Activated T-cell treated with anti-CD3 and anti-CD28 coated beads for 24 hours (primary cell): ENCODE measurements at places on chromosomes 2 and 18.
A peak's percentile ranks its signal among the peaks of the same experiment; 100 is the strongest.

DNA sequence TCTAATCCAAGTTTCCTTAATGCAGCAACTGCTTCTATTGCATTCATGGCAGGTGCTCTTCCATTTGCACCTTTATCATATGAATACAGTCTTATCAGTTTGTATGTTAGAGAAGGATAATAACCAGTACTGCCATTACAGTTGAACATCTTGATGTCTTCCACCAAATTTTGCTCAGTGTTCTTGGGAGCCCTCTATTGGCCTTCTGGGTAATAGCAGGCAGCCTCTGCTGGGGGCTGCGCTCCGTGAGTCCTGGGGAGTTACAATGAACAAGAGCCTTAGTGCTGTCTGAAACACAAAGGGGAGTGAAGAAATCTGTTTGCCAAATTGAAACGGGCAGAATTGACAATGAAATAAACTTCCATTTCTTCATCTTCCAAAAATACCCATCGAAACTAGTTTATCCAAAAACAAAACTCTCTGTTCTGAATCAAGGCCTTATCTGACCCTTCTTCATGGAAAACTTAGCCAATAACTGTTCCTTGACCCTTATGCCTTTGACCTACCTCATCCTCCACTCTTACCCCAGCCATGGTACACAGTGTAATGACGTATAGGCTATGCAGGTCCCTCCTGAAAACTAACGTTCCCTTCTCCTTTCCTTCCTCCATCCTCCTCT, 79.9 kb downstream of the ALK start:
- peak; percentile 6 for DNase-seq

DNA sequence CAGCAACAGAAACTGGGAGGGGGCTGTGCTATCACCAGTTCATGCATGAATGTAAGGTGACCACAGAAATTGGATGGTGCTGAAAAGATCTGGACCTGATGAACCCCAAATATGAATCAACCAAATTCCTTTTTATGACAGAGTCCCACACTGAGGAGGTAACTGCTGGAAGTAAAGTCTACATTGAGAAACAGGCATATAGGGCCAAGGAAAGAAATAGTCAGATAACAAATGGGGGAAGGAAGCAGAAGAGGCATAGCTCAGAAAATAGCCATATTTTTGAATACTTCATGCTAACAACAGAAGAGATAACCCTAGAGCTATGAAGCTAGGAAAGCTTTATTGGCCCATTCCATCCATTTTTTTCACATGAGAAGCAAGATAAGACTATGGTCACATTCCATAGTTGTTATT, 25.8 kb downstream of the ZC3H6 start:
- DNase-seq = no peak

GRCh38 chr2:150370561-150370960, 116.9 kb downstream of the RND3 start:
- DNase-seq = no peak

DNA sequence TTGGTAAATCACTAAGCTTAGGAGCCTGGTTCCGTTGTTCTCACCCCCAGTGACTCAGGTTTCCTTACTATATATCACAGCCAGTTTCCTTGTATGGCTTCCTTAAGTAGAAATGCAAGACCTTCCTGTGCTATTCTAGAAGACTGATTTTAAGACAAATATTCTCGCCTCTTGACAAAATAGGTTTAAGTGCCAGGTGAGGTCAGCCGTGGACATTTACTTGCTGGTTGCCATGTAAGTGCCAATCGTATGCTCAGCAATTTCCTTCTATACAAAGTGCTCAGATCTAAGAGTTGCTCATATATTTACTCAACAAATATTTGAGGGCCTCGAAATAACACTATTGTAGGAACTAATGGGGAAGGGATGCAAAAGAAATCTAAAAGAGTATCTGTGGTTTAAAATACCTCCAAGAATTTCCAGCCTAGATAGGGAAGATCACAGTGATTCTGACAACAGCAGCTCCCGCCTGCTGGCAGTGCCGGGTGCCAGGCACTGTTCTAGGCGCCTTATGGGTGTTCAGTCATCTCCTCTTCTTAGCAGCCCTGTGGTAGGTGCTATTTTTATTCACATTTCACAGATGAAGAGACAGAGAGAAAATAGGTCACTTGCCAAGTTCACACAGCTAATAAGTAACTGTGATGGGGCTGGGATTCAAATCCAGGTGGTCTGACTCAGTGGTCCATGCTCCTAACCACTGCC, 95.3 kb upstream of the B3GNT7 start:
- no peak for DNase-seq

DNA sequence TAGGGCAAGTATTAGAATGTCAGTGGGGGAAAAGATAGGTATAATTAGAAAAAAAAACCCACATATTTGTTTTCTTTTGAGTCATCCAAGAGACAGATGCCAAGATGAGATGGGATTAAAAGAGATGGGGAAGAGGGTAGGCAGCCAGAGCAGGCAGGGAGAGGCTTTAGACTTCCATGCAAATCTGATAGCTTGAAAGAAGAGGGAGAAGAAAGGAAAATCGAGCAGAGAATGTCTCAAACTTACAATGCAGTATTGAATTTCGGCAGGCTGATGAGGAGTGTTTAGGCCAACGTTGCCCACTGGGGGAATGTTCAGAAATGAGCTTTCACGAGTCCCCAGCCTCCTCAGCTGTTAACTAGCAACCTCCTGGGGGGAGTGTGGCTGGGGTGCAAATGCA, 91.3 kb downstream of the SPATS2L start:
- no peak for DNase-seq

DNA sequence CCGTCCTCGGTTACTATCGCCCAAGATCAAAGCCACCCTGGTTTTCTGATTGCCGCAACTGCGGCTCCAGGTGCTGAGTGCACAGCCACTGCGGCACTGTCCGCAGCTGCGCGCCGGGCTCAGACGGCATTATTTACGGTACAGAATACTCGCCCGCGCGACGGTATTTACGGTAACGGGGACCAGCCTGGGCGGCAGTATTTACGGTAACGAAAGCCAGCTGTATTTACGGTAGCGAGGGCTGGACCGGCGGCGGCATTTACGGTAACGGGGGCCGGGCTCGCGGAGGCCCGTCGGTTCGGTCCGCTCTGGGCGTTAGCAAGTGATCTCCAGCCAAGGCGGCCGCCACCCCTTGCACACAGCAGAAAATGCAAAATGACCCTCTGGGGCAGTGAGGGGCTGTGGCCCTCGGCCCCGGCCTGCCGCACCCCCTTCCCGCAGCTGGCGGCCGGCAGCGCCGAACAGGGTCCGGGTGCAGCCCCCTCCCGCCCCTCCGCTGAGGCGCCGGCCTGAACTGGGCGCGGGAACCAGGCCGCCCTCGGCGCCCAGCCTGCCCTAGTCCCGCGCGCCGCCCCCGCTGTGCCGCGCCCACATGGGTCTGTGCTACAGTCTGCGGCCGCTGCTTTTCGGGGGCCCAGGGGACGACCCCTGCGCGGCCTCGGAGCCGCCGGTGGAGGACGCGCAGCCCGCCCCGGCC, at the start of gene GNAL:
TSS of gene GNAL (plus strand) at position 293 of the 697 bp plus-strand sequence. CDS start at position 593, 300 bp downstream.
- DNase-seq = peak; percentile 41

DNA sequence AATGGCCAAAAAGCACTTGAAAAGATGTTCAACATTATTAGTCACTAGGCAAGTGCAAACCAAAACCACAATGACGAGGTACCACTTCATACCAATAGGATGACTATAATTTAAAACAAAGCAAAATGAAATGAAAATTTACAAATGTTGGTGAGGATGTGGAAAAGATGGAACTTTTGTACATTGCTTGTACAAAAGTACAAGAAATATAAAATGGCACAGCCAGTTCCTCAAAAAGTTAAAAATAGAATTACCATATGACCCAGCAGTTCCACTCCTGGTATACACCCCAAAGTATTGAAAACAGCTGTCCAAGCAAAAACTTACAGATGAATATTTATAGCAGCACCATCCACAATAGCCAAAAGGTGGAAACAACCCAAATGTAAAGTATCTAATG, 107.8 kb upstream of the XPO1 start:
- DNase-seq = no peak
